HepG2 (cell line): ENCODE measurements at places on chromosomes 3 and 15.

DNA sequence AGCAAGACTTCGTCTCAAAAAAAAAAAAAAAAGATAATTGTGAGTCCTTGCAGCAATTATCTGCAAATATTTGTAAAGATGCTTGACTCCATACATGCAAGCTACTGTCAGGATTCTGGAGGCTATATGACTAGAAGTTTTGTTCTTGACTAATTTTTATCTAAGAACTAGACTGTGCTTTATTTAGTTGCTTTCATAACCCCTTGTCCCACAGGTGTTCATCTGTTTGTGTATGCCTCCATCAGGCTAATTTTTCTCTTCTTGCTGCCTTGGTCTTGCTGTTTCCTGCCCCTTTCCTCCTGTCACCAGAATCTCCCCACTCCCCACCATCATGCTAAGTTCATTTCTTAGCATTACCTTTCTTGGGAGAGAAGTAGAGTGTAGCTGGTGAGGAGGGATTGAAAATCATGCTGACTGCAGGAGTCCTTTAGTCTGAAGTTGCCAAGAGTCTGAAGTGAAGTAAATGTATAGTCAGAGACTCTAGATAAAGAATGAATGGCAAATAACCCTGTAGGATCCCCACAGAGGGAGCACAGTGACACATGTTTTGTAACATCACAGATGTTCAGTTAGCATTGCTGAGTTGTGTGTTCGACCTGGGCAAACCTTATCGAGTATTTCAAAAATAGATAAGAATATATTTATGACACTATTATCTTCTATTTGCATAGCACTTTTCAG lies 12.5 kb downstream of the ST3GAL6 start:
- no peak for DNase-seq

DNA sequence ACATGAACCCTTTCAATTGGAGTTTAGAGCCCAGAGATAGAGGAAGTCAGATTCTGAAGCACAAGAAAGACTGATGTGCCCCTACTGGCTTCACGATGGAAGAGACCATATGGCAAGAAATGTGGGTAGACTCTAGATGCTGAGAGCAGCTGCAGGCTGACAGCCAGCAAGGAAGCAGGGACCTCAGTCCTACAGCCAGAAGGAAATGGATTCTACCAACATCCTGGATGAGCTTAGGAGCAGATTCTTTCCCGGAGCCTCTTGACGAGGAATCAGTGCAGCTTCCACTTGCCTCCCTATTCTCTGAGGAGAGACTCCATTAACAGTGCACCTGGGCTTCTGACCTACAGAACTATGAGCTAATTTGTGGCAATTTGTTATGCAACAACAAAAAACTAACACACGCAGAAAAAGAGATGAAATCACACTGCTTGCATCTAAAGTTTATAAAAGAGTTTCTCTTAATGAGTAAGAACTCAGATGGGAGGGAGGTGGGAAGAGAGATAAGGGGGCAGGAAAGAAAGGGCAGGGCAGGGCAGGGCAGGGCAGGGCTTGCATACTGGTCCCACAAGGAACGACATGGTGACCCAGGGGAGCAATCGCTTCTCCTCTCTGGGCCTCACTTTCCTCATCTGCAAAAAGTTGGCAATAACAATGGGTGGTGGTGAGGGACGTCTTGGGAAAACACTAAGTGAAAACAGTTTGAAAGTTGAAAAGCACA lies 440.9 kb downstream of the FOXP1 start:
- no peak for DNase-seq

- no peak for DNase-seq
Measured at GRCh38 chr3:120160050-120160449, 65.8 kb upstream of the GSK3B start.

- DNase-seq, result no peak
Measured at GRCh38 chr3:52439426-52440248, 5.3 kb downstream of the SEMA3G start.

DNA sequence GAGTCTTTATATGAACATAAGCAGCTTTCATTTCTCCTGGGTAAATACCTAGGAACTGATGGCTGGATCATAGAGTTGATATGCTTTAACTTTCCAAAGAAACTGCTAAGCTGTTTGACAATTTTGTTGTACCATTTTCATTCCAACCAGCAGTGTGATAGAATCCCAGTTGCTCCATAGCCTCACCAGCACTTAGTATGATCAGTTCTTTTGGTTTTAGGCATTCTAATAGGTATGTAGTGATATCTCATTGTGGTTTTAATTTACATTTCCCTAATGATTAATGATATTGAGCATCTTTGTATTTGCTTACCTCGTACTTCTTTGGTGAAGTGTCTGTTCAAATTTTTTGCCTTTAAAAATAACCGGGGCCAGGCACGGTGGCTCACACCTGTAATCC lies 38.4 kb upstream of the SMAD6 start:
- no peak for DNase-seq

- DNase-seq, result no peak
Measured at GRCh38 chr3:9781551-9781950, 10.7 kb downstream of the TADA3 start.

- DNase-seq, result no peak
Measured at GRCh38 chr3:87973906-87974305, 84.9 kb downstream of the CGGBP1 start.

DNA sequence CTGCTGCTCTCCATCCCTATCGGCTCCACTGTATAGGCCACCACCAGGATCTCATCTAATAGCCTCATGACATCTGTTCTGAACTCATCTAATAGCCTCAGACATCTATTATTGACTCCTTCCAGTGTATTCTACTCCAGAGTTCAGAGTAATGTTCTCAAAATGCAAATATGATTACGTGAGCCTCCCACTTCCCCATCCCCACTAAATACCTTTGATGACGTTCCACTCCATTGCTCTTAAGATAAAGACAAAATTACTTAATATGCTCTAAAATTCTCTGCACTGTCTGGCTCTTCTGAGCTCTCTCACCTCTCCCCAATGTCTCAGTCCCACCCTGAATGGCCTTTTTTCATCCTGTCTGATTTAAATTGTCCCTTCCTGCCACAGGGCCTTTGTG lies 94.7 kb downstream of the SAMMSON start:
- no peak for DNase-seq

DNA sequence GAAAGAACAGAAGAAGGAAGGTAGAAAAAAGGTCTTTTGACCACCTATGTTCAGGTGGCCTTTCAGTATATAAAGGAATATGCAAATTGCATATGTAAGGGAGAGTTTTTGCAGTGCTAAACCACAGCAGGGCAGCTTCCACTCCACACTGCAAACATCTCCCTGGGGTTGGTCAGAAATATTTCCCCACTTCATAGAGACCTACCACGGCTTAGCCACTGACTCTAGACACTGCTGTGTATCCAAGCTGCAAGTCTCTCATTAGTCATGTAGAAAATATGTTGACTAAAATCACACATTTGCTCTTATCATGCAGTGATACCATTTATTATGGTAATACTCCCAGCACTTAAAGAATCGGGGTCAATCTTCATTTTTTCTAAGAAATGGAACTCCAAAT lies 214.9 kb upstream of the NR2F2 start:
- no peak for DNase-seq

- DNase-seq, result peak; percentile 73
Measured at GRCh38 chr3:72903004-72903403, 15.2 kb downstream of the GXYLT2 start.

DNA sequence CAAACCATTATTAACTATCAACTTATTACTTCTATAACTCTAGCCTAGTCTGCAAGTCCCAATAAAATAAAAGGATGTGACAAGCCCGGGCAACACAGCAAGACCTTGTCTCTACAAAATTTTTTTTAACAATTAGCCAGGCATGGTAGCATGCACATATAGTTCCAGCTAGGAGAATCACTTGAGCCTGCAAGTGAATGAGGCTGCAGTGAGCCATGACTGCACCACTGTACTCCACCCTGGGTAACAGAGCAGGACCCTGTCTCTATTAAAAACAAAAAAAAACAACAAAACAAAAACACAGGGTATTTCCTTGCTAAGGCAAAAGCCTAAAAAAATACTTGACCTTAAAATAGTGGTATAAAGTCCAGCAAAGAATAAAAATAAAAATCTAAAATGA lies 31.4 kb downstream of the ANKRD28 start:
- DNase-seq, result no peak

- no peak for DNase-seq
Measured at GRCh38 chr15:40234783-40235182, 4.1 kb upstream of the PAK6 start.

DNA sequence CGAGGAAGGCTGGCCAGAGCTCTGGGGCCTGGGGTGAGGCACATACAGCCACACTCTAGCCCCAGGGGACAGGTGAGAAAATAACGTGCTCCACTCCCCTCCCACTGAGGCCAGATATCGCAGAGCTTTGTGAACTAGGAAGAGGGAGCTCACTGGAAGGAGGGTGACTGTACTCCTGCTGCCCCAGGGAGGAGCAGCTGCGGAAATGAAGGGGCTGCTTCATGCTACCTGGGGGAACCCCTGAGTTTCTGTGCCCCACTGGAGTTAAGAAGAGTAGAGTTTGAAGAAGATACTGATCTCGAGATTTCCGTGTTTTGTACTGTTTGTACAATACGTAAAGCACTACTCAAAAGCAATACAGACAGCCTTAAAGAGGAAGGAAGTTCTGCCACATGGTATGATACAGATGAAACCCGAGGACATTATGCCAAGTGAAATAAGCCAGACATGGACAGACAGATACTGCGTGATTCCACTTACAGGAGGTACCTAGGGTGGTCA lies 44.6 kb downstream of the CMTM6 start:
- DNase-seq, result no peak

GRCh38 chr3:120172070-120172469 lies 77.8 kb upstream of the GSK3B start:
- DNase-seq, result no peak

GRCh38 chr15:64690578-64691296 lies 84.7 kb downstream of the RBPMS2 start:
- DNase-seq, result no peak

DNA sequence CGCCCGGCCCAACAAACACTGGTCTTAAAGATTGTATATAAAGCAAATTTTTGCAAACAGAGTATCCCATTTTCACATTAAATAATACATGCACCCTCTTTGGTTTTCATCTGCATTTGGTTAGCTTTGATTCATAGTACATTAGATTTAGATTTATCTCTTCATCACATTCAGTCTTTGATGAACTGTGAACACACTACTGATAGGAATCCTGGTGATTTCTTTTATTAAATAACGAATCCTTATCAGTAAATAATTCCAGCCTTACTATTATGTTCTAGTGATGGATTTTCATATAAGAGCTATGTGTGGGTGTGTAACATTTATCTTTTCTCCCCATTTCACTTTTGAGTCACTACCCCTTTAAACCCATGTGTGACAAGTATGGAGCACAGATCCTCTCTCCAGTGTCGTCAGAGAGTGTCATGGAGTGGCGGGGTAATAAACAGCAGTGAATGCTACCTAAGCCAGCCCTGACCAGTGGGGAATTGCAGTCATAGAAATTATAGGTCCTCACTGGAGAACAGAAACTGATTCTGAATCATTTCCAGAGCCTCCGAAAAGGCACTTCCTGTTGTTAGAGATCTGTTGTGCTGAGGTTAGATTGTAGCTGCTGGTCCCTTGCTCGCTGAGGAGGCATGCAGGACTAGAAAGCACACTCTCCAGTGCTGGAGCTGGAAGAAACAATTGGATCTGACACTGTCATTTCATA lies 22.0 kb downstream of the SLC7A14 start:
- DNase-seq, result no peak

DNA sequence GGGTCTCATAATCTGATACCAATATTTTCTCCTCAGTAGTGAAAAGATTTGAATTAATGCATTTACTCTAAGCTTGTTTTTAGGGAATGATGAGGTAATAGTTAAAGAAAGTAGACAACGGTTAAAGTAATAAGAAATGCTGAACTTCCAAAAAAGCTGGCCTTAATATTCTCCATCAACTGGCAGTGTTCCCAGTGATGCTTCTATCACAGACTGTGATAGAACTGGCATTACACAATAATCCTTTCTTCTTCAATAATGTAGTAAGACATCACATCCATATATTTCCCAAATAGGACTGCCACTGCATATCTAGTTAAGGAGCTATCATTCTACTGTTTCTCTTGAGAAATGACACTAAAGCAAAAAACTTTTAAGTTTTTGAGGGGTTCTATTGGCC lies 188.7 kb downstream of the IL5RA start:
- no peak for DNase-seq
